GM10248 (cell line): ENCODE measurements at places on chromosomes 13 and 19.

GRCh38 chr19:23779645-23780044 lies 21.0 kb upstream of the ZNF681 start:
- no peak for DNase-seq

DNA sequence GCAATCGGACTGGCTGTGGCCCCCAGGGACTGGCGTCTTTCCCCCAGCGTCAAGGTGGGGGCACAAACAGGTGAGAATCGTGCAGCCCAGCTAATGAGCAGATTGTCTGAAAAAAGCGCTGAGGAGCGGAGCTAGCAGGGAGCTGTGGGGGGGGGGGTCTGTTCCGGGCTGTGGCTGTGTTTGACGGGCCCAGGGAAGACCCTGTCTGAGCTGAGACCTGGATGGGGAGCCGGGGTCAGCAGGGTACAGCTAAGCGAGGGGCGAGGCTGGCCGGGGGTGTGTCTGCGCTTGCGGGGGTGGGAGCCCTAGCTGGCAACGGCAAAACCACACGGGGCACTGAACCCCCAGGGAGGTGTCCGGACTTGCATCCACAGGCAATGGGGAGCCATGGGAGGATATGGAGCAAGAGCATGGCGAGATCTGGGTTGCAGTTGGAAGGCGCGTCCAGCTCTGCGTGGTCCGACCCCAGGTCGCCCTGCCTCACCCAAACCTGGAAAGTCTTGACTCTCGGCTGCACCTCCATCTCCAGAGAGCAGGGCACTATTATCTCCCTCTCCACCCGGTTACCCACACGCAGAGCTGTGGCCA lies 4.6 kb downstream of the LINGO3 start:
- DNase-seq, result no peak

- no peak for DNase-seq
These were observed 15.9 kb upstream of the C13orf46 start for GRCh38 chr13:113989585-113990300.

DNA sequence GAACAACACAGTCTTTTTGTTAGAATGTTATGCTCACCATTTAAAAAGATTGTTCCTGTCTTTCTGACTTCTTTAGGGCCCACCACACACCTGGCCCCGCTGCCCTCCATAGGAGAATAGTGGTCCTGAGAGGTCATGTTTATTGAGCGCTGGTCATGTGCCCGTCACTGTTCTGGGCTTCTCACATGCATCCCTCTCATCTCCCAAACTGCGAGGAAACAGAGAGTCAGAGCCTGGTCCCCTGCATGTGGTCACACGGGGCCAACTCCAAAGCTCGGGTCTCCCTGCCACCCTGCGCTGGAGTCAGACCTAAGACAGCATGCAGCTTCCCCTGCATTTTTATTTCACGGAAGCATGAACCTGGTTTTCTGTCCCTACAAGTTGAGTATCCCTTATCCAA lies 70.4 kb upstream of the GPR183 start:
- no peak for DNase-seq

DNA sequence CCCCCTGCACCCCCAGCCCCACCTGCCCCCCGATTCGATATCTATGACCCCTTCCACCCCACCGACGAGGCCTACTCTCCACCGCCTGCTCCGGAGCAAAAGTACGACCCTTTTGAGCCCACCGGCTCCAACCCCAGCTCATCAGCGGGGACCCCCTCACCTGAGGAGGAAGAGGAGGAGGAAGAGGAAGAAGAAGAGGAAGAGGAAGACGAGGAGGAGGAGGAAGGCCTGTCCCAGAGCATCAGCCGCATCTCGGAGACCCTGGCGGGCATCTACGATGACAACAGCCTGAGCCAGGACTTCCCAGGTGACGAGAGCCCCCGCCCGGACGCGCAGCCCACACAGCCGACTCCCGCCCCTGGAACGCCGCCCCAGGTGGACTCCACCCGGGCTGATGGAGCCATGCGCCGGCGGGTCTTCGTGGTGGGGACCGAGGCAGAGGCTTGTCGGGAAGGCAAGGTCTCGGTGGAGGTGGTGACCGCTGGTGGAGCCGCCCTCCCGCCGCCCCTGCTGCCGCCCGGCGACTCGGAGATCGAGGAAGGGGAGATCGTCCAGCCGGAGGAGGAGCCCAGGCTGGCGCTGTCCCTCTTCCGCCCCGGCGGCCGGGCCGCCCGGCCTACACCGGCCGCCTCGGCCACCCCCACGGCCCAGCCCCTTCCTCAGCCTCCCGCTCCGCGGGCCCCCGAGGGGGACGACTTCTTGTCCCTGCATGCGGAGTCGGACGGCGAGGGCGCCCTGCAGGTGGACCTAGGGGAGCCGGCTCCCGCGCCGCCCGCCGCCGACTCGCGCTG lies 9.2 kb downstream of the SCAF1 start:
- DNase-seq, result no peak

GRCh38 chr19:5809053-5809452 lies 4.2 kb downstream of the NRTN start:
- DNase-seq, result no peak

- DNase-seq, result no peak
These were observed 166.9 kb downstream of the SLC7A1 start for GRCh38 chr13:29428310-29429181.

GRCh38 chr13:113638173-113638746 lies 19.7 kb downstream of the ATP4B start:
- no peak for DNase-seq

GRCh38 chr19:32173836-32174235 lies 171.6 kb upstream of the ZNF507 start:
- no peak for DNase-seq

DNA sequence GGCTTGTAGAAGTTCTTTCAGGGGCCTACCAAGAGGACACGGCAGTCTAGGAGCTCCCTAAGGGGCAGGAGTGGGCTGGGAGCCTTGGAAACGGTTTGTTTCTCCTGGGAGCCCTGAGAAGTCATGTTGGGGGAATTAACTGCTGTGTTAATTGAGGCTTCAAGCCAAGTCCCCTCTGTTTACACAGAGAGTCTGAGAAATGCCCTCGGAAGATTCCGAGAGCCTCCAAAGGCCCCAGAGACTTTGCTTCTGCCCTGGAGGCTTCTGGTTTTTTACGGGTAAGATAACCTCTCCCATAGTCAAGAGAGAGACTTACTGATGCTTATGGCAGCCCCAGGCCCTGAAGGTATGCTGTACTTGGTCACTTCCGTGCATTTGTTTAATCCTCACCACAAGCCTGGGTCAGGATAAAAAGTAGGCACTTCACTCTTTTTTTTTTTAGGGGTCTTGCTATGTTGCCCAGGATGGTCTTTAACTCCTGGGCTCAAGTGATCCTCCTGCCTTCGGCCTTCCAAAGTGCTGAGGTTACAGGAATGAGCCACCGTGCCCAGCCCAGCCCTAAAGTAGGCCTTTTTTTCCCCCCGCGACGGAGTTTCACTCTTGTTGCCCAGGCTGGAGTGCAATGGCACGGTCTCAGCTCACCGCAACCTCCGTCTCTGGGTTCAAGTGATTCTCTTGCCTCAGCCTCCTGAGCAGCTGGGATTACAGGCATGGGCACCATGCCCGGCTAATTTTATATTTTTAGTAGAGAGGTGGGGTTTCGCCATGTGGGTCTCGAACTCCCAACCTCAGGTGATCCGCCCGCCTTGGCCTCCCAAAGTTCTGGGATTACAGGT lies 15.2 kb downstream of the IER2 start:
- no peak for DNase-seq
